NCI-H524 treated with DMSO at 0.1 percent for 48 hours (cell line): ENCODE measurements at places on chromosomes 6 and 20.

DNA sequence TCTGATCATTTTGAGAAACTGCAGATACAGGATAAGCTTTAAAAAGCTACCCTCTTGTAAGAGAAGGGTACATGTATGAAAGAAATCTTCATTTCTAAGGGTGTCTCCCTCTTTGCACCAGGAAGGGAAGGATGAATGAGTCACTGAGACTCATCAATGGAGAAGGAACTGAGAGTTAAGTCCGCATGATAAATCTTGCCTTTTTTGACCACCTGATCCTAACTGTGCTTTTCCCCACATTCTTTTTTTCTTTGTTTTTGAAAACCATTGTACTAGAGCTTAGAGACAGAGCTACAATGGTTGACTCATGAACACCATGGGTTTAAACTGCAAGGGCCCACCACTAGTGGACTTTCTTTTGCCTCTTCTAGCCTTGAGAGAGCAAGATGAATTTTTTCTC, 353.0 kb upstream of the RGS17 start:
- DNase-seq, result no peak

GRCh38 chr20:7773511-7773910, 166.7 kb downstream of the HAO1 start:
- DNase-seq, result no peak

GRCh38 chr6:116762235-116762634, 3.3 kb downstream of the FAM162B start:
- no peak for DNase-seq

GRCh38 chr20:63134201-63134612, 81.7 kb downstream of the YTHDF1 start:
- no peak for DNase-seq

DNA sequence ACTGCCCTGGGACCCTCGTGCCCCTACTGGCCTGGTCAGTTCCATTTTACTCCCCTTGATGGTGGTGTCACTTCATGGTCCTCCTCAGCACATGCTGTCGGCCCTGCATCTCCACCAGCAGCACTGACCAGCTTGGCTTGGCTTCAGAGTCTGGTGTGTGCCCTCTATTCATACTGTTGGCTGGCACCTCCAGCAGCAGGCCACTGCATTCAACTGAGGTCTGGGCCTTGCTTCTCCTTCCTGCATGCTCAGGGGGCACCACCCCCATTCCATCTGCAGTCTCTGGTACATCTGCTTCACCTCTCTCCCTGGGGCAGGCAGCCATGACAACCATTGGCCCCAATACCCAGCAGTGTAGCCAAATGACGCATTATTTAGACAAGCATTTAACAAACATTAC, 155.9 kb downstream of the SLC24A3 start:
- DNase-seq, result no peak

- DNase-seq, result no peak
These were observed 56.6 kb upstream of the SUPT3H start for GRCh38 chr6:45434381-45434700.

DNA sequence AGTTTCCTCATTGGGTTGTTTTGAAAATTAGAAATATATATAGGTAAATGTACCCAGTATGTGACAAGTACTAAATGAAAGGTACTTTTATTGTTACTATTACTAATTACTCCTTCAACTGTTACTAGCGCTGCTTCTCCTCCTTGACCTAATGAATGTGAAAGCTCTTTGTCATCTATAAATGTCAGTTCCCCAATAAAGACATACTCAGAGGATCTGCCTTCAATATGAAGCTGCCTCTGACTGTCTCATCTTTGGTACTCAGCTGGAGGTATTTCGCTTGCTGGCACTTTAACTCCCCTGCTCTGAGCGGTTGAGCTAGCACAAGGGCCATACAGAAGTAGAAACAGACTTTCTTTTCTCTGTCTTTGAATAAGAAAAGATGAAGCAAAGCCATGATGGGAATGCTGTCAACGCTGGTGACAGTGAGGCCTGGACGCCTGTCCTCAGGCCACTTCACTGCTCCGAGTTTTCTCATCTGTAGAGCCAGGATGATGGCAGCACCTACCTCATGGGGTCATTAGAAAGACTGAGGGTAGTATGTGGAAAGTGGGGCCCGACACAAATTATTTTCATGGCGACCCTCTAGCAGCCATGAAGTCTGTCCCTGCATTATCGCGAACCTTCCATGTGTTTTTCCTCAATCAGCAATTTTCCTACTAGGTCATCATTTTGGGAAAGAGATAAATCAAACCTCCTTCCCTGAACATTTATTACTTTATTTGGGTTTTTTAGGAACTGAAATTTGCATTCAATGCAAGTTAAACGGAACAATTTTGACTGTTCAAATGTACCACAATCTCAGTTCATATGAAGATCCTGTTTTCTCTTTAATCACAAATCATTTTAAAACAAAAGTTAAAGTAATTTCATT, 55.9 kb upstream of the SNX9 start:
- no peak for DNase-seq

DNA sequence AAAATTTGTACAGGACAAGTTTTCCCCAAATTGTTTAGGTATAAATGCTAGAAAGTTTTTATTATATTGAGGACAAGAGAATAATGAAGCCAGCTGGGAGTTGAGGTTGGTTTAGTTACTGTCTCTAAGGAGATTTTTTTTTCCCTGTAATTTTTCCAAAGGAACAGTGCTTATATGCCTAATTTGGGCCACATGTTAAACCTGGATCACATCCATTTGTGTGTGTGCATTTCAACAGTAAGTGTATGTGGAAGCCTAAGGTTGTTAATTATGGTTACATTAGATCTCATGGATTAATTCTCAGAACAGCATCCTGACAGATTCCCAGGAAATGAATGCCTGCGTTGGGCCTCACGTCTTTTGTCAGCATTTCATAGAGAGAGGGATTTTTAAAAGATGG, 4.5 kb downstream of the IGF2R start:
- no peak for DNase-seq

- no peak for DNase-seq
These were observed 147.2 kb downstream of the RPS12 start for GRCh38 chr6:132961610-132962009.

DNA sequence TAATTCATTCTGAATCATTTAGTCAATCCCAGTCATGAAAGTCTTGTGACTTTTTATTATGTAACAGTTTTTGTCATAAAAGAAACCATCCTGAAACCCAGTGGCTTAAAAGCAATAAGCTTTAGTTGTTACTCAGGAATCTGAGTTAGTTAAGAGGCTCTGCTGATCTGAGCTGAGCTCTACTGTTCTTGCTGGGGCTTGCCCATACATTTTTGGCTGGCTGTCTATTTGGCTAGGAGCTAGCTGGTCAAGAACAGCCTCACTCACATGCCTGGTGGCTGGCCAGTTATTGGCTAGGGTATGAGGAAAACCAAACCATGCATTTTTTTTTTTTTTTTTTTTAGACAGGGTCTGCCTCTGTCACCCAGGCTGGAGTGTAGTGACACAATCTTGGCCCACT, 10.6 kb downstream of the TCF21 start:
- no peak for DNase-seq

- DNase-seq, result no peak
These were observed 11.3 kb downstream of the ARHGAP40 start for GRCh38 chr20:38612751-38613515.

DNA sequence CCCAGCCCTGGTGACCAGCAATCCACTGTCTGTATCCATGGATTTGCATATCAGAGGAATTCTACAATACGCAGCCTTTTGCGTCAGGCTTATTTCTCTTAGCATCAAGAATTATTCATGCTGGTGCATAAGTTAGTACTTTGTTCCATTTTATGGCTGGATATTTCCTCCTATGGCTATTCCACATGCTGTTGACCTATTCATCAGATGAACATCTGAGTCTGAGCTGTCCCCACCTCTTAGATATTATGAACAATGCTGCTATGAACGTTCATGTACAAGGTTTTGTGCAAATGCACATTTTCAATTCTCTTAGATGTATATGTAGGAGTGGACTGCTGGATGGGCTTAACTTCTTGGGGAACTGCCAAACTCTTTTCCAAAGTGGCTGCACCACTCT, 79.0 kb upstream of the CST7 start:
- no peak for DNase-seq

GRCh38 chr6:155216312-155217046, 47.3 kb upstream of the CLDN20 start:
- no peak for DNase-seq

DNA sequence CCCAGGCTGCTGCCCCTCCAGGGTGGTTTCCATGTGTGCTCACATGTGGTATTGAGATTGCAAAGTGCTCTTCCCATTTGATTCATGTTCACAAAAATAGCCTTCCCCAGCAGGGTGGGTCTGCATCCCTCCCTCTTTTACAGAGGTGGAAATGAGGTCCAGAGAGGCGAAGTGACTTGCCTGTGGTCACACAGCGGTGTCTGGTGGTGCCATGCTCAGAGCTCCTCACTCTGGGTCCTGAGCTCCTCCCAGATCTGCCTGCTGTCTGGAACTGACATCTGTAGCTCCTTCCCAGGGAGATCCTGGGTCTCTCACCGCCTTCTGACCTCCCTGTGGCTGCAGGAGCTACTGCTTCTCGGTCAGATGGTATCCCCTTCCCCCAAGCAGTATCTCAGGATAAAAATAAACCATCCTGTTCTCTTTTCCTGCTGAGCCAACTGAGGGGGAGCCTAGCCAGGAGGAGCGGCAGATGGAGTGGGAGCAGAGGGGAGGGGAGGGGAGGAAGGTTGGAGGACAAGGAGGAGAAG, 11.9 kb downstream of the CD40 start:
- peak; percentile 88 for DNase-seq

- peak; percentile 59 for DNase-seq
These were observed 14.3 kb downstream of the ID4 start for GRCh38 chr6:19851241-19852089.
